Stimulated activated CD4-positive, alpha-beta T cell treated with anti-CD3 and anti-CD28 coated beads, TNF-alpha, amount 100 ng/mL, for 1 hour (primary cell): ENCODE measurements at places on chromosomes 7 and 10.

GRCh38 chr10:23201837-23202236 is 9.7 kb downstream of the PTF1A start:
- no peak for DNase-seq

DNA sequence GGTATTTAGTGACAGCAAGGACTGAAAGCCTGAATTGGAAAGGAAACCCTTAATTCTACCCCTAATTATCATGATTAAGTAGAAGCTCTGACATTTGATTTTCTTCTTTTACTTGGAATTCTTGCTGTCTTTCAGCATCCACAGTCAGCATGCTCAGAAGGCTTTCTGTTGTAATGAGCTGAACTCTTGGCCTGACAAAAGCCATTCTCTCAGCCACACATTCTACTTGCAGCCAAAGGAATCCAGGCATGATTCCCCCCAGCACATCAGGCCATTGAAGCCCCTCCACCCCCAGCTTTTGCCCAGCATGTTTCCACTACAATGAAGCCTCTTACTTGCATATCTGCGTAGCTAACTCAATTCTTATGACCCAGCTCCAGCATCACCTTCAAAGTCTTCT is 94.3 kb upstream of the FRMD4A start:
- DNase-seq: no peak

- DNase-seq: peak; percentile 66
These were observed 172.6 kb upstream of the TNRC18 start for GRCh38 chr7:5596046-5596895.

DNA sequence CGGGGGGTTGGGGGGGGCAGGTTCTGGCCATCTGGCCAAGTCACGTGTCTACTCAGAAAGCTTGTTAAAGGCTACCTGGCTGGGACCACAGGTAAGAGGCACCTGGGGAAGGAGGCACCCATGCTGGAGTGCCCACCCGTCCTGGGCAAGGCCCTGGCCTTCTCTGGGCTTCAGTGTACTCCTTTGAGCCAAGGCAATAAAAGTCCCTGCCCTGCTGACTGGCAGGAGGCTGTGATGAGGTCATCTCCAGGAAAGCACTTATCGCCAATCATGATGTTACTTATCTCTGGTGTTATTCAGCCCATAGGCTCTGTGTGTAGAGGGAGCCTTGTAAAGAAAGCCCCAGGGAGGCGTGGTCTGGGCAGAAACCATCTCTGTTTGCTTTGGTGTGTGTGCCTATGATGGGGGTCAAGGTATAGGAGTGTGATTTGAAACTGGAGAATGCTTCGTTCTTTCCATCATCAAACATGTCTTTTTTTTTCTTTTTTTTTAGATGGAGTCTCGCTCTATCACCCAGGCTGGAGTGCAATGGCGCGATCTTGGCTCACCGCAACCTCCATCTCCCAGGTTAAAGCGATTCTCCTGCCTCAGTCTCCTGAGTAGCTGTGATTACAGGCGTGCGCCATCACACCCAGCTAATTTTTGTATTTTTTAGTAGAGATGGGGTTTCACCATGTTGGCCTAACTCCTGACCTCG is 2.5 kb upstream of the CLDN4 start:
- DNase-seq: no peak

DNA sequence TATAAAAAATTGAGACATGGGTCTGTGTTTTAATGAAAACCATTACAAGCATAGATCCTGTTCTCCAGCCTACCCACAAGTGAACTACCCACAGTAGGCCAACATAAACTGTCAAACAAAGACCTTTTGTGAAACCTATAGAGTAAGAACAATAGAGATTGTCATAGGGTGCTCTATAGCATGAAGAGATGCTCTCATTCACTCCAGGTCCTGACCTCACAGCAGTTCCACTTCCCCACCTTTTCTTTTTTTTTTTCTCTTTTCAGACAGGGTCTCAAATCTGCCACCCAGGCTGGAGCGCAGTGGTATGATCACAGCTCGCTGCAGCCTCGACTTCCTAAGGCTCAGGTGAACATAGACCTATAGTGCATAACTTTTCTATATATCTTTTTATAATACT is 72.3 kb downstream of the CPEB3 start:
- no peak for DNase-seq

DNA sequence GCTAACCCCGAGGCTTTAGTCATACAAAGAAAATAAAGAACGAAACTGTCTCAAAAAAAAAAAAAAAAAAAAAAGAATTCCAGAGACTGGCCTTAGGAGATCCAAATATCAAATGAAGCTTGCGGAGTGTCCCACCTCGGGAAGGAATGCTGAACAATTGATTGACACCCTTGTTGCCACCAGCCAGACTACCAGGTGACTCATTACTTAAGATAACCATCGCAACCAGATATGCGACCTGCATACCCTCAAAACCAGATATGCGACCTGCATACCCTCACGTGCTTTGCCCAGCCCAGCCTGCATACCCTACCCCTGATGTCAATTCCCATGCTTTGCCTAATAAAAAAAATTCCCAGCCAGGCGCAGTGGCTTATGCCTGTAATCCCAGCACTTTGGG is 2.7 kb upstream of the PRKRIP1 start:
- no peak for DNase-seq

- DNase-seq: no peak
These were observed 158.0 kb upstream of the NPVF start for GRCh38 chr7:25386311-25386744.

- DNase-seq: no peak
These were observed 14.4 kb downstream of the PLEKHS1 start for GRCh38 chr10:113765910-113766309.

GRCh38 chr10:49747303-49747646 is 14.8 kb downstream of the OGDHL start:
- DNase-seq: no peak

GRCh38 chr10:47452495-47453140 is 31.3 kb downstream of the ANXA8 start:
- DNase-seq: no peak

GRCh38 chr7:78746301-78746700 is 707.2 kb downstream of the MAGI2 start:
- DNase-seq: no peak

- no peak for DNase-seq
These were observed 23.6 kb upstream of the ZNF37A start for GRCh38 chr10:38070501-38070900.

DNA sequence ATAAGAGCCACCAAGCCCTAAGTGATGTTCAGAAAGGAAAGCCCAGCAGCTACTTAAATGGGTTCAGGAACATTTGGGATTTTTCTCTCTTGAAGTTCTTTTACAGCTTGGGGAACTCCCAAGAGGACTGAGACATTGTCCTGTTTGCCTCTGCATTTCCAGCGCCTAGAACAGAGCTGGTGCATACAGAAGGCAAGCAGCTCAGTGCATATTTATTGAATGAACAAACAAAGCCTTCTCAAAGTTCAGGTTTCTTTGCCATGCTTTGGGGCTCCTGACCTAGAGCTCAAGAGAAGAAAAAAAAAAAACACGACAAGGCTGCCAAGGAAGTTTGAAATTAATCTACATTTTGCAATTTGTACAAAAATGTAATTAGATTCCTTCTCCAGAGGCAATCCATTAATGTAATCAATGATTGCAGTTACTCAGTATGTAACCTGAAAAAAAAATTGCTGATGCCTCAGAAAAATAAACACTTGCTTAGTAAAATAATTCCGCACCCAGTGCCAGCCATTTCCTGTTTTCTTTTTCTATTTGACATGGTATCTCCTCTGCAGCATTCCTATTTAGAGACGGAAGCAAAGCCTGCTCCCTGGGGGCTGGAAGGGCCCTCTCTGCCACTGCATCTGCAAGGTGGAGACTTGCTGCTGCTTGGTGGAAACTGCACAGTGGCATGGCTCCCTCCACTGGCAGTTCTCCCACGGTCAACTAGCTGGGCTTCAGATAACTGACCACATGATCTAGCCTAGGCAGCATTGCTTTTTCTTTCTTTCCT is 157.3 kb downstream of the TMEM178B start:
- DNase-seq: no peak

- DNase-seq: no peak
These were observed 93.3 kb upstream of the CSTF2T start for GRCh38 chr10:51792678-51793077.

- no peak for DNase-seq
These were observed 19.1 kb upstream of the OTUD1 start for GRCh38 chr10:23419655-23420329.

DNA sequence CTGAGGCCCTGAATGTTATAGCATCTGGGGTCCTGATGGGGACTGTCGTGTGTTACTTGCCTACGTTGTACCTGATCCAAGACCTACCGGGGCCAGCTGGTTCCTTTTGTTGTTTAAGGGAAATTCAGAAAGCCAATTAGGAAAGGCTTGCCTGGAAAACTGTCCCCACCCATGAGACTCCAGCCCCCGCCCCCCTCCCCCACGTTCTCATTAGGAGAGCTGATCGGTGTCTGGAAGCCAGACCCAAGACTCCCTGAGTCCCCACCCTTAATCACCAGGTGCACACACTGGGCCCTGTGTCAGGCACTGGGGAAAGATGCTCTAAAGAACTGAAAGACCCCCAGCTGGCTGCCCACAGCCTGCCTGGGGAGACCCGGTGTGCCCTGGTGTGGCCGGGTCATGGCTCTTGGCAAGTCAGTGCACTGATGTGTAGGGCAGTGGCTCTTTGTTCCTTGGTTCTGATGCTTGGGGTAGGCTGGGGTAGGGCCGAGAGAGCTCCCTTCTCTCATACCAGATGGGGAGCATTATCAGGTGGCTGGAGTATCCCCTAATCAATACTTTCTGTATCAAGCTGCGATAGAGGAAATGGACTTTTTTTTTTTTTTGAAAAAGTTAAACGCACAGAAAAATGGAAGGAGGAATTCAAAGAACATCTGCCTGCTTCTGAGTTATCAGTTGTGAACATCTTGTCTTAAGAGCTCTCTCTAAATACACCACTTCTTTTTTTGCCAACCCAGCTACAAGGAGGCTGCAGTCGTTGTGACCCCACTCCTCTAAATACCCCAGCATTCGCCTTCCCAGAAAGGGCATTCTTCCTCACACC is 16.9 kb downstream of the TSPAN15 start:
- DNase-seq: no peak

- no peak for DNase-seq
These were observed 56.1 kb downstream of the HIBADH start for GRCh38 chr7:27606270-27607209.

- no peak for DNase-seq
These were observed 119.5 kb upstream of the CAV2 start for GRCh38 chr7:116380025-116380424.

- DNase-seq: no peak
These were observed 148.4 kb downstream of the ADAM12 start for GRCh38 chr10:126239844-126240243.

DNA sequence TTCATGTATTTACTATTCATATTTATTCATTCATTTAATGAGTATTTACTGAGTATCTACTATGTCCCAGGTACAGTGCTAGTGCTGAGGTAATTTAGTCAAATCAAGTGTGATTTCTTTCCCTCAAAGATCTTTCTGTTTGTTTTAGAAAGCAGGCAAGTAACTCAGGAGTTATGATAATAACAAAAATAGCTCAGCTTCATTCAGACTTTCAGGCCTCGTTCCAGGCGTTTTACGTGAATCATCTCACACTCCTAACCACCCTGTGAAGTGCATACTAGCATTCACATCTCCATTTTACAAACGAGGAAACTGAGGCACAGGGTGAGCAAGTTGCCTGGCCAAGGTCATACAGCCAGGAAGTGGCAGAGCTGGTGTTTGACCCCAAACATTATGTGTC is 468.7 kb upstream of the C7orf33 start:
- DNase-seq: no peak

DNA sequence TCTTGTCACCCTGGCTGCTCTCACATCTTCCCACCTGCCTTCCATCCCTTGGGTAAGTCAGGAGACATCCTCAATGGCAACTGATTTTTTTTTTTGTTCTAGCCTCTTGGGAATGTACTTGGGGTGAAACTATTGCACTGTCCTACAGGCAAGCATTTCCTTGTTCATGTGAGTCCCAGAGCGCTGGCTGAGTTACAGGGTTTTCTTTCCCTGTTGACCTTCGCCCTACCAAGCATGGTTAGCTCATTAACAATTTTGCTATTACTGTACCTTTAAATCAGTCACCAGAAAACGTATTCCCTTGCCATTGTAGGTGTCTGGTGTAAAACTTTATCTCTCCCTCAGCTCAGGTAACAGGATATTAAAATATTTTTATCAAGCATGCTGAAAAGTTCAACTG is 98.9 kb downstream of the PRLHR start:
- DNase-seq: no peak

DNA sequence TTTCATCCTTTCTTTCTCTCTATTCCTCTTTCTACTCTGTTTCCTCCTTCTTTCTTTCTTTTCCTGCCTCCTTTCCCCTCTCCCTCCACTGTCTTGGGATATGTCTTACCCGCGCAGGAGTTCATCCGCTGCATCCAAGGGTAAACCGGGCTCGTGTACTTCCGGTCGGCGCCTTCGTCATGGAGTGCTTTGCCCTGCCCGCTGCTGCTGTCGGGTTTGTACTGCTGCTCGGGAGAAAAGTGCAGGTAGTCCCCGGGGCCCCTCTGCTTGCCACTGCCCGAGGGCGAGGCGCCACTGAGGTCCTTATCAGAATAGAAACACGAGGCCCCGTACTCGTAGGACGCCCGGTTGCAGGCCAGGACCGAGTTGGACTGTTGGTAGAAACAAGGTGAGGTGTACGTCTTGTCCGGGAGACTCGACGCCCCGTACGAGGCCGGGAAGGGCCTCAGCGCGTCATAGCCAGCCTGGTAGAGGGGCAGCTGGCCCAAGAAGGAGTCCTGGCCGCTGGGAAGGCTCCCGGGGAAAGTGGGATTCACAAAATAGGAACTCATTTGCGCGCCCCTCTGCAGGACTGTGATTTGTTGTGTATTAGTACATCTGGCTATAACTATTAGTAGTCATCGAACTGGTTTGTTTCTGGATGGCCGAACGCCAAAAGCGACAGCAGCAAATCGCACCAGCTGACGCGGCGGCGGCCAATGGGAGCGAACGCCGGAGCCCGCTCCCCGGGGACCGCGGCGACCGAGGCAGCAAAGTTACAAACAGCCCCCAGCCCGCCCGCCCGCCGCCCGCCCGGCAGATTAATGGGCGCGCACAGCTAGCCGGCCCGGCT is at the start of gene HOXA6:
HOXA6 (minus strand) TSS at position 576 of the 832 bp plus-strand sequence; CDS start at position 551, 25 bp downstream.
- DNase-seq: no peak

GRCh38 chr7:91050677-91051076 is 213.6 kb upstream of the FZD1 start:
- DNase-seq: no peak

DNA sequence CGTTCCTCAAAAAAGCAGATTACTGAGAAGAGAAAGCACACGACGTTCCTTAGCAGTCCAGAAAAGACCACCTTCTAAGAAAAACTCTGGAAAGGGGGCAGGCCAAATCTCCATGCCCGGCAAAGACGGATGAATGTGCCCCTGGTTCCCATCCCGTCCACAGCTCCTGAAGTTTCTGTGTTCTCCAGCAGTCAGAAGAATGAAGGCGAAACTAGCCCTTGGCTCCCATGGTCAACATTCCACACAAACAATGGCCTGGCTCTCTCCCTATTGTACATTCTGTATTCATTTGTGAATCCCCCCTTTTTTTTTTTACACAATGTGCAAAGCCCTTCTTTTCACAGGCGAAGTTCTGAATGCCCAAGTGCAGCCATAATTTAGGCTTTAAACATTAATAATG is 5.3 kb downstream of the CTBP2 start:
- no peak for DNase-seq

- DNase-seq: no peak
These were observed 37.3 kb upstream of the HABP2 start for GRCh38 chr10:113515601-113516000.

GRCh38 chr10:132962623-132963429 is 20.5 kb upstream of the CFAP46 start:
- DNase-seq: no peak

GRCh38 chr10:50392966-50393718 is 141.8 kb upstream of the ASAH2 start:
- no peak for DNase-seq

GRCh38 chr7:28358423-28358868 is 53.9 kb upstream of the CREB5 start:
- DNase-seq: no peak
